ENCODE measurements at places on chromosomes 4 and X. TPM values are rescaled to one million over a fixed set of nuclear protein-coding genes. Genes with fewer than 3 reads are reported as not detected.

The TRPC5OS gene
- total RNA-seq: 4.8 TPM

The SMIM10 gene
- 13.2 TPM for total RNA-seq

The TEX28 gene
- not detected for total RNA-seq

The RAB9B gene
- 32.7 TPM for total RNA-seq

The KCNE5 gene
- total RNA-seq: not detected

The REELD1 gene
- total RNA-seq: not detected

The FAM9C gene
- 3.9 TPM for total RNA-seq

The SEPTIN11 gene
- 438 TPM for total RNA-seq

The CLDN2 gene
- total RNA-seq: not detected

The DCAF16 gene
- total RNA-seq: 50.8 TPM

The TLR3 gene
- 5.1 TPM for total RNA-seq

The NXF2B gene
- not detected for total RNA-seq

The LRP2BP gene
- total RNA-seq: 6.5 TPM

The HSFX4 gene
- total RNA-seq: not detected

The SLITRK4 gene
- total RNA-seq: 33.7 TPM

The DCAF4L1 gene
- 1.7 TPM for total RNA-seq

The CXCL1 gene
- total RNA-seq: 56.1 TPM

The ZDHHC15 gene
- total RNA-seq: 2.9 TPM

The NAT8L gene
- 0.48 TPM for total RNA-seq

The FGFBP1 gene
- 10.6 TPM for total RNA-seq

The NAA11 gene
- total RNA-seq: 6.5 TPM

The DCAF12L1 gene
- total RNA-seq: 0.24 TPM

The CTAG1A gene
- total RNA-seq: not detected

The LIMCH1 gene
- total RNA-seq: 144 TPM

The SMIM31 gene
- total RNA-seq: 3.6 TPM

The MAGEA8 gene
- total RNA-seq: 4.3 TPM

The CT47A1 gene
- total RNA-seq: not detected

The SMIM14 gene
- 34.4 TPM for total RNA-seq

The DUSP21 gene
- total RNA-seq: 0.72 TPM

The UNC5C gene
- total RNA-seq: 4.6 TPM

The SOX3 gene
- not detected for total RNA-seq

The MAGEA11 gene
- not detected for total RNA-seq

The MAGEC1 gene
- 0.48 TPM for total RNA-seq

The CCSER1 gene
- total RNA-seq: 14.7 TPM

The MTMR8 gene
- 2.6 TPM for total RNA-seq

The MAGEA2B gene
- not detected for total RNA-seq

All from umbilical cord (tissue), 2 donors.